ENCODE measurements at places on chromosomes 4 and X.

DNA sequence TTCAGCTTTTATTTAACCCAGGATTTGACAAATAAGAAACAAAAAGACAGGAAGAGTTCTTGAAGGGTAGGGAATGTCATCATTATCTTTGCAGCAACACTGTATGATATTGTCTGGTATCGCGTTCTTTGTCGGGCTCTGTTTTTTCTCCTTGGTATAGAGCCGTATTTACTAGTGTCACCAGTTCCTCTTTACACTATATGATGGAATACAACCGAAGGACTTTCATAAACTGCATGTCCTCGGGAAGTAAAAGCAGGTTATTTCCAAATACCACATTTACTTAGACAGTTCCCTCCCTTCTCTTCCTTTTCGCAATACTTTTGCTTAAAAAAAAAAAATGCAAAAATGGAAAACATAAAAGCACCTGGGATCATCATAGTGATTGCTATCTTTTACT, 96.6 kb upstream of the IL13RA1 start:
- no peak for DNase-seq

DNA sequence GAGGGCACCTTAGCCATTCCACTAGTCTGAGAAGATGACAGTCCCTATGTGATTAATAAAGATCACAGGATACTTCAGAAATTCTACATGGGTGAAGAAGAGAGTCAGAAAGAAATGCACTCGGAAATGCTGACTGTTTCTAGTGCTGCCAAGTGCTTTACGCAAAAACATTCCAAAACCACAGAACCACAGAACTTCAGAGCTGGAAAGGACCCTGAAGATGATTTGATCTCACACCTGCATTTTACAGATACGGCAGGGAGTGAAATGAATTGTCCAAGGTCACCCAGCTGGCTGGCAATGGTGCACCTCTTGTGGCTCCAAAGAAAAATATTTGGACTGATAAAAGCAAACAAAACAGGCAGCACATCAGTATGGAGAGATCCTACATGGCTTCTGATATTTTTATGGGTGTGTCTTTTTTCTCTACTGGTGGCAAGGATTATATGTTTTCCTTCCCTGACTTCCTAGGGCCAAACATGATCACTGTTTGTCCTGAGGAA, 115.9 kb downstream of the MAML3 start:
- DNase-seq: no peak

GRCh38 chr4:6198768-6199421, 1.5 kb downstream of the JAKMIP1 start:
- DNase-seq: no peak

DNA sequence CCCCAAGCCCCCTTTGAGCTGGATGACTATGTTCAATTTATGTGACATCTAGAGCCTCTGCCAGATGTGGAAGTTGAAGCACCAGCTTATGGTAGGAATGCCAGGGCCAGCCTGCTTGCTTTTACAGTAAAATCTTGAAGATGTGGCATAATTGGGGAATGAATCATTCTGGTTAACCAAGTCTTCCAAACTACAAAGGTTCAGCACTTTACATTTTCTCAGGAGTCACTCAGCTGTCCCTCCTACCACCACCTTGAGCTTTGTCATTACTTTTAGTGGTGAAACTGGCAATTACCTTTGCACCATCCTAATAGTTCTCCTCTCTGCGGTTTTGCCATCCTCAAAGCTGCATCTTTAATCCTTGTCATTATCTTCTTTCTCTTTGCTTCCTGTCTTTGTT, 172.2 kb downstream of the HS6ST2 start:
- no peak for DNase-seq

DNA sequence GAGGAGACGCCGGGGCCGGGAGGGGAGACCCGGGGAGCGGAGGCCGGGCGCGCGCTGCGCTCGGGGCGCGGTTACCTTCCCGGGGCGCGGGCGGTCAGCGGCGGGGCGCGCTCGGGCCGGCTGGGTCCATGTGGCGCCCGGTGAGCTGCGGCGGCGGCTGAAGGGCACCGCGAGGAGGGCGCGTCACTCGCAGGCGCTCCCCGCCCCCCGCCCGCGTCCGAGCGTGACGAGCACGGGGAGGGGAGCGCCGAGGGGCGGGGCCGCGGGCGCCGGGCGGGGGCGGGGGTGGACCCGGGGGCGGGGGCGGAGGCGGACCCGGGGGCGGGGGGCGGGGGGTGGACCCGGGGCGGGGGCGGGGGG, at the start of gene CPLX1:
CPLX1 (minus strand) TSS at position 159 of the 360 bp plus-strand sequence. CDS start 1,607 bp downstream, outside the sequence.
- peak; percentile 37 for DNase-seq

- no peak for DNase-seq
Measured at GRCh38 chr4:56342746-56343145, 44.5 kb downstream of the AASDH start.

- DNase-seq: no peak
Measured at GRCh38 chrX:31717474-31717873, 645.6 kb upstream of the FTHL17 start.

- DNase-seq: no peak
Measured at GRCh38 chrX:38363046-38363445, 10.6 kb downstream of the OTC start.

- peak; percentile 69 for DNase-seq
Measured at GRCh38 chr4:140152013-140152703, 1.8 kb downstream of the MAML3 start.

DNA sequence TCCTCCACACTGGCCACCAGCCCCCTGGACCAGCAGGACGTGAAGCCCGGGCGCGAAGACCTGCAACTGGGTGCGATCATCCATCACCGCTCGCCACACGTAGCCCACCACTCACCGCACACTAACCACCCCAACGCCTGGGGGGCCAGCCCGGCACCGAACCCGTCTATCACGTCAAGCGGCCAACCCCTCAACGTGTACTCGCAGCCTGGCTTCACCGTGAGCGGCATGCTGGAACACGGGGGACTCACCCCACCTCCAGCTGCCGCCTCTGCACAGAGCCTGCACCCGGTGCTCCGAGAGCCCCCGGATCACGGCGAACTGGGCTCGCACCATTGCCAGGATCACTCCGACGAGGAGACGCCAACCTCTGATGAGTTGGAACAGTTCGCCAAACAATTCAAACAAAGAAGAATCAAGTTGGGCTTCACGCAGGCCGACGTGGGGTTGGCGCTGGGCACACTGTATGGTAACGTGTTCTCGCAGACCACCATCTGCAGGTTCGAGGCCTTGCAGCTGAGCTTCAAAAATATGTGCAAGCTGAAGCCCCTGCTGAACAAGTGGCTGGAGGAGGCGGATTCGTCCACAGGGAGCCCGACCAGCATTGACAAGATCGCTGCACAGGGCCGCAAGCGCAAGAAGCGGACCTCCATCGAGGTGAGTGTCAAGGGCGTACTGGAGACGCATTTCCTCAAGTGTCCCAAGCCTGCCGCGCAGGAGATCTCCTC, 600 bp downstream of the POU3F4 start:
- no peak for DNase-seq

GRCh38 chr4:34138385-34138784, 2105.9 kb downstream of the ARAP2 start:
- no peak for DNase-seq

DNA sequence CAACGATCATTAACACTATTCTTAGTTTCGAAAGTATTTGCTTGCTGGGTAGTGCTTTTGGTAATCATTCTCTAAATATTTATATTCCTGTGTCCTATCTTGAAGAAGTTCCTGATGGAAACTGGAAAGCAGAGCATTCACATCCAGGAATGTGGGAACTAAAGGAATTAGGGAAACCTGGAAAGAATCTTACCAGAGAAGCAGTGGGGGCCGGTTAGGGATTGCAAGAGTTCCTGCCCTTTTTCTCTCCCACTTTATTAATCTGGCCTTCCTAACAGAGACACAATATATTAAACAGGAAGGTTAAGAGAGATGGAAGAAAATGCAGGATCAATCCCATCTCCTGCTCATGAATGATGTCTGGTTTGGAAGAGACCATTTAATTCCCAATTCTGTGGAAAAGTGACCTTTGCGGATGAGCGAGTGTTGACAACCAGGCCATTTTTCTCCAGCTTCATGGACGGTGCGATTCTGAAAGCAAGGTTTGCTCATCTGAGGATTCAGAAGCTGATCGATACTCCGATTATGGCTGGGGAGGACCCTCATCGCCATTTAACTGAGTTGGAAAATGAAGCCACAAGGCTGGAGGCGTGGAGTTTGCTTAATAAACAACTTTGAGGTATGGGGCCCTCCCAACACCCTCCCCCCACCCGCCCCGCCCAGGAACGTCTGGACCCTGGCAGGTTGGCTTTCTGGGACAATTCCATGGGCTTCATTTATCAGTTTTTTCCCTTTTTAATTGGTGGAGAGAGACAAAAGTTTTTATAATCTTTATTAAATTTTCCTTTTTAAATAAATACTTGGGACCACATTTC, 52.3 kb downstream of the C4orf51 start:
- no peak for DNase-seq

GRCh38 chr4:126856906-126857305, 775.9 kb upstream of the INTU start:
- no peak for DNase-seq

DNA sequence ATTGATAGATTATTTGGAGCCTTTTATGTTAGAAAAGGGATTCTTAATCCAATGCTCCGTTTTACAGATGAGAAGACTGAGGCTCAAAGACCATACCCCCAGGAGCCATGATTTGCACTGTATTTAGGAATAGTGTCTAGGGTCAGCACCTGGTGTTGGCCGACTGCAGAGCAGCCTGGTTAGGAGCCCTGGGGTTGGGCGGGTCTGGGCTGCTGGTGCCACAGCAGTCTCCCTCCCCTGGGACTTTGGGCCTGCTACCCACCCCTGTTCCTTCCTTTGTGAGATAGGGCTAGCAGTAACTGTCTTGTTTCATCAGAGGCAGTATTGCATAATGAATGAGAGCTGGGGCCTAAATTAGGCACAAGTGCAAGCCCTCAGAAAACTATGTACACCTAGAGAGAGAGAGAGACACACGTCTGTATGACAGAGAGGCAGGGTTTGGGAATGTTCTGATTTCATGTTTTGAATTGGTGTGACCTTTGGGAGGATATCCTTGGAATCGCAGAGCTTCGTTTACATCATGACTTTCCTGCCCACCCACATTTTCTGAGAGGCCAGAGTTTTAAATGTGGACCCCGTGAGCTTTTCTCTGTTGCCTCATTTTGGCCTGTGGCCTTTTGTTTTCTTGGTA, 111.7 kb downstream of the PTTG2 start:
- no peak for DNase-seq

DNA sequence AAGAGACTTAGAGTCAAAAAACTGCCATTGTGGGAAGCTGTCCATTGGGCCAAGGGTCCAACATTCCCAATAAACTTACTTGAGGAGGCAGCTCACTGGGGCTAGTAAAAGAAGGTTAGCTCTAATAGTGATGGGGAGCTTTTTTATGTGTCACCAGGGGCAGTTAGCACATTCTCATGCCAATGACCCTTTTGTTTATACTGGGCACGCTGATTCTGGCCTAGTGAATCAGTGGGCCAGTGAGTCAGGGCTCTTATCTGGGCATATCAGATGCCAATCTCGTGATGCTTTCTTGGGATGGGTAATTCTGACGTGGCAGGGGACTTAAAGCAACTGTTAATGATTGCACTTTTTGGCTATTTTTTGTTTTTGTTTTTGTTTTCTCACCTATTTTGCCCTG, 27.8 kb downstream of the TCEAL1 start:
- no peak for DNase-seq

GRCh38 chr4:121227341-121227792, 63.2 kb upstream of the TNIP3 start:
- no peak for DNase-seq

DNA sequence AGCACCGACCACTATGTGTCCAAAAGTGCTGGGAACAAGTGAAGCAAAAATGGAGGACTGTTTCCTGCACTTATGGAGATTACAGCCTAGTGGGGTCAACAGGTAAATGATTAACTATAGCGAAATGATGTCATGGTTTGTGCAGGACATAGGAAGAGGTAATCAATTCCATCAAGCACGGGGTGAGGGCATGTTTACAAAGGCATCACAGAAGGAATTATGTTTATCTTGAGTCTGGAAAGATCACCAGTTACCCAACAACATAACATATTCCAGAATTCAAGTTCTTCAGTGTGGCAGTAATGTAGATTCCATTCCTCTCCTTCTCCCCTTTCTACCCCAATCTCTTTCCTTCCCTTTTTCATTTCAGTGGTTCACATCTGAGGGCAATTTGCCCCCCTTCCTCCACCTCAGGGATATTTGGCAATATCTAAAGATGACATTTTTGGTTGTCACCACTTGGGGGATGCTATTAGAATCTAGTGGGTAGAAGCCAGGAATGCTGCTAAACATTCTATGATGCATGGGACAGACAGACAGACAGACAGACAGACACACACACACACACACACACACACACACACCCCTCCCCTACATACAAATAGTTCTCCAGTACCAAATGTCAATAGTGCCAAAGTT, 24.1 kb downstream of the FAM47E start:
- DNase-seq: no peak

- DNase-seq: peak; percentile 73
Measured at GRCh38 chr4:6873792-6874461, 35.7 kb upstream of the TBC1D14 start.

GRCh38 chrX:153766871-153767673, 3.0 kb downstream of the PLXNB3 start:
- no peak for DNase-seq

GRCh38 chr4:53712408-53713020, 121.2 kb upstream of the LNX1 start:
- DNase-seq: no peak

- DNase-seq: no peak
Measured at GRCh38 chrX:39536211-39536610, 561.5 kb downstream of the BCOR start.

GRCh38 chr4:127870688-127871087, 10.0 kb upstream of the PLK4 start:
- DNase-seq: no peak

DNA sequence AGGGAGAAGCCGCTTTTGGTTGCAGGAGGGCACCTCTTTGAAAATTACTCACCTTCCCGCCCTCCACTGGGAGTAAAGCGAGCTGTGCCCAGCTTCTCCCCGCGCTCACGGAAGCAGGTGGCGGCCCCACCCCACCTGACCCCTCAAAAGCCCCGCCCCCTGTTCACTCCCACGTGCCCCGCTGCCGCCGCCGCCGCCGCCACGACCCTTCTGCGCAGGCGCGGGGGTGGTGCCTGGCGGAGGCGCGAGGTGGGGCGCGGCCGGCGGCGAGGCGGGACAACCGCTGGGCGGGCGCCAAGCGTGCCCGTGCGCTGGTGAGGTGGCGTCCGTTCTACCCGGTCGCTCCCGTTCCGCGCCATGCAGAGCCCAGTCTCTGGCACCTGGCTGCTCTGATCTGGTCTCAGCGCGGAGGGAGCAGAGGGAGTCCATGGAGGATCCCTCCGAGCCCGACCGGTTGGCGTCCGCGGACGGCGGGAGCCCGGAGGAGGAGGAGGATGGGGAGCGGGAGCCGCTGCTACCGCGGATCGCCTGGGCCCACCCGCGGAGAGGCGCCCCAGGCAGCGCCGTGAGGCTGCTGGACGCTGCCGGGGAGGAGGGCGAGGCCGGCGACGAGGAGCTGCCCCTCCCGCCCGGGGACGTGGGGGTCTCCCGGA, at the start of gene PI4K2B:
PI4K2B (plus strand) TSS at position 297 of the 653 bp plus-strand sequence; CDS start at position 428, 131 bp downstream.
- peak; percentile 90 for DNase-seq

DNA sequence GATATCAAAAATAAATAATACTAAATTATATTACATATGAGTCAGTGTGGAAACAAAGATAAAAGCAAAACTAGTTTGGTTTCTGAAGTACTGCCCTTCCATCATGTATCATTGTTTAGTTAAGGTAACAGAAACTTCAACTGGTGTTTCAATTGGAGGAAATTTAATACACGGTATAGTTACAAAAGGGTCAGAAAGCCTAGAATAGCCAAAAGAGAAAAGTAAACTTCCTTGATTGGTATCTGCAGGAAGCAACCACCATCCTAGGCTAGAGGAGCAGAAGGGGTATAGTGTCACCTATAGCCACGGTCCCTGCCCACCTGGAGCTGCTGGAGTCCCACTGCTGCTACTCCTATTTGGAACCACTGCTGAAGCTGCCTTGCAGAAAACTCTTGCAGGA, 185.6 kb downstream of the SLC7A11 start:
- DNase-seq: no peak
